ENCODE measurements at places on chromosomes 2 and 18.

DNA sequence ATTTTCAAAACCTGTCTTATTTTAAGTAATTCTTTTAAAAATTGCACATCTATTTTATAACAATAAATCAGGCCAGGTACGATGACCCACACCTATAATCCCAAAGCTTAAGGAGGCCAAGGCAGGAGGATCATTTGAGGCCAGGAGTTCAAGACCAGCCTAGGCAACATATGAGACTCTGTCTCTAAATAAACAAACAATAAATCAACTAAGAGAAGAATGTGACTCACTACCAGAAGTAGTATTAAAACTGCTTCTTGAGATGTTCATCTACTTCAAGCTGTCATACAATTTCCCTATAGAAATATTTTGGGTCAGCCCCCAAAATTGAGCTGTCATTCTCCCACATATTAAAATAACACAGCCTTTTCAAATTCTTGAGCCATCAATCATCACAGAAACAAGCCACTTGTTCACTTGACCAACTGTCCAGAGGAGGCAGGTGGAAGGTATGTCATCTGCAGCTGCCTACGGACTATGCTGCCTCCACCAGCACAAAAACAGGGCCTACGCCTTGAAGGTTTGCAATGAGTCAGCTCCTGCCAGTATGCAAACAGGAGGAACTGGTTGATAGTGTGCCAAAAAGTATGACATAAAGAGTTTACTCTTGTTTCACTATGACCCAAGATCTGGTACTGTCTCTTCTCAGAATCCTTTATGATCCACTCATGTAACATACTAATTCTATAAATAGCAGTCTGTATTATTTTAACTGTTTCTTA, 33.6 kb downstream of the KIDINS220 start:
- DNase-seq: peak; percentile 96

GRCh38 chr2:9297807-9298206, 91.2 kb downstream of the ASAP2 start:
- no peak for DNase-seq

GRCh38 chr2:235827585-235827992, 333.7 kb downstream of the AGAP1 start:
- DNase-seq: peak; percentile 50

GRCh38 chr2:120494446-120494845, 148.5 kb downstream of the INHBB start:
- peak; percentile 18 for DNase-seq

- no peak for DNase-seq
Observed at GRCh38 chr2:99682275-99683060, 192.7 kb upstream of the REV1 start.

DNA sequence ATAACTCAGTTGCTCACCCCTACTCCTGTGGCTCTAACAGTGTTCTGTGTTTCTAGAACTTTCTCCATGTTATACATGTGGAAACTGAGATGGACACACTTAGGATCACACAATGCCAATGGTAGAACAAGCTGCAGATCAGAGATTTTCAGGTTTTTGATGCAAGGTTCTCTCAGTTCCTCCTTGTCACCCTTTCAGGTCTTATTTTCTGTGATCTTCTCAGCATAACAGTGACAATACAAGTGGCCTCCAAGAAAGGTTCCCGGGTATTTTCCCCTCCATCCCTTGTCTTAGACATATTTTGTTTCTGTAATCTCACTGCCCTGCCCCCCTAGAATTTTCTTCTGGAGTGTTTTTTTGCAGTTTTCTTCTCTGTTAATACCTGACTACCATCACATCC, 6.2 kb upstream of the MGAT5 start:
- no peak for DNase-seq

- no peak for DNase-seq
Observed at GRCh38 chr2:164793529-164793928, 48.1 kb downstream of the COBLL1 start.

DNA sequence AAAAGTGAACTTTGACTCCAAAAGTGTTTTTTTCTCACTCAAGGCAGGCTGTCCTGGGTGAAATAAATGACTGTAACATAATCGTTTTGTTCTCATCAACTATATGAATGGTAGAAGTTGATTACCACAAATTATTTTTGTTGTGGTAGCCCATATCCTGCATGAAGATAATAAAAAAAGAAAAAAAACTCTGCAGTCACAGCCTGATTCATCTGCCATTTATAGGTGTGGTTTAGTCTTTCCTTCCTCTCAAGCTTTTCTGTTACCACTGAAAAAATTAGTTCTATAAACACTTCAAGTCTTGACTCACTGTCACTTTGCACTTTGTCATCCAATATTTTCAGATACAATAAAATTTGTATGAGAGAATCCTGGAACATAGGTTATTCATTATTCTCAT, 522.0 kb downstream of the PLCL1 start:
- no peak for DNase-seq

GRCh38 chr2:20450201-20450999, 3.5 kb downstream of the RHOB start:
- DNase-seq: peak; percentile 90

DNA sequence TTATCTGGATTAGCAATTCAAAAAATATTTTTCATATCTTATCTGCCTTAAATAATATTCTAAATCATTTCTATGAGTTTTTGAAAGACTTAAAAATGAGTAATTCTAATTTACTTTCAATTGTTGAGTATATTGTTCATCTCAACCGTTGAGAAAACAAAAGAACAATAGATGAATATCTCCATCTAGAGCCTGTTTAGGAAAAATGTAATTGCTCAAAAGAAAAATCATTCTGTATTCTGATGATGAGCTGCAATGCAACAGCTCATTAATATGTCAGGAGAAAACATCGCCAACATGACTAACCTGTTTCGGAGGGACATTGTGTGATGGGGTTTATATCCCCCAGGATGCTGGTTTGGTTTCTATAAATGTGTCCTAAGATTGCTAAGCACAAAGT, 417.6 kb downstream of the SUCLG1 start:
- no peak for DNase-seq

- peak; percentile 62 for DNase-seq
Observed at GRCh38 chr2:215748446-215748845, 264.9 kb downstream of the MREG start.

DNA sequence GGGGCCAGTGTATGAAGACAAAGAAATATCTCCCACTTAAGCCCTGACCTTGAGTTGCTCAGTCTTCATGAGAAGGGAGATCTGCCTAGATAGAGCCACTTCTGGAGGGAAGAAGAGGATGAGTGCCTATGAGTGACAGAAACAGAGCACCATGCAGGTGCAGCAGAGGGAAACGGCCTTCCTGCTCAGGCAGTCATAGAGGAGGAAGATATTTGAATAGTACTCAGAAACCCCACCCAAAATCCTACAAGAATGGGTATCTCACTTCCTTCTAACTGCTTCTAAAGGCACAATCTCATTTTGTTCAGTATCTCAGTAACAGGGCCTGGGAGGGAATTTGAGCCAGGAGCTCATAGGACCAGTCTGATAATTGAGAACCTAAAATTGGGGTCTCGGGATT, 339.3 kb downstream of the ALK start:
- DNase-seq: no peak

- DNase-seq: no peak
Observed at GRCh38 chr18:79402977-79403722, 7.4 kb downstream of the NFATC1 start.

GRCh38 chr2:232349946-232350635, 28.5 kb upstream of the ALPP start:
- no peak for DNase-seq

GRCh38 chr18:5288517-5288935, 7.0 kb downstream of the ZBTB14 start:
- DNase-seq: no peak

- DNase-seq: peak; percentile 41
Observed at GRCh38 chr18:74742573-74743243, 145.0 kb downstream of the ZNF407 start.

DNA sequence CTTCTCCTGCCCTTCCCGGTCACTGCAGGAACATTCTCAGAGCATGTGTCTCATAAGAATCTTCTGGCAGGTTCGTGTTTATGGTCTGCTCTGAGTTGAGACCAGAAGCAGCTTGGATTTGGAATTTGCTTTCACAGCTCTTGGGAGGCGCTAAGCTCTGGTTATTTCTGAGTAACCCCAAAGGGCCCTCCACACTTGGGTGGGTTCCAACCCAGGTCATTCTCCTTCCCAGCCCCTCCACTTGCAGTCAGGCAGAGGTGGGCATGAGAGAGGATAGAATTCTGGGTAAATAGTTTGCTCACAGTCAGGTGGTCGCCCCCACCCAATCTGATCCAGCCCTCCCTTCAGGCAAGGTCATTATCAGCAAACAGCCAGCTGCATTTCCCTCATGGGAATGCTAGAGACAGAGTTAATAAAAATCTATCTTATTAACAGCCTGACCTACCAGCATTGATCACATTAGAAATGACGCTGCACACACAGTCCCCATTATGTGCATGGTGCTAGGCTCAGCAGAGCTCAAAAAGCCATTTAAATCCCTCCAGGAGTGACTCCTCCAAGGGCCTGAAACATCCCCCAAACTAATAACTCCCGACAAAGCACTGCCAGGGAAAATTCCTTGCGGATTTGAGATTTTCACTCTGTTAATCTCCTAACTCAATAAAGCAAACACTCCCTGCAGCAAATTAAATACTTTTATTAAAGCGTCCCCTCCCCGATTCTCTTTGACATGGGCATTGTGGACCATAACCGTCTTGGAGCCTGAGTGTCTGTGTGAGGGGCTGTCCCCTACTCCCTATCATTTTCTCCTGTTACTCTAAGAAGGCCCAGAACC, 61.9 kb downstream of the SLC4A5 start:
- no peak for DNase-seq

DNA sequence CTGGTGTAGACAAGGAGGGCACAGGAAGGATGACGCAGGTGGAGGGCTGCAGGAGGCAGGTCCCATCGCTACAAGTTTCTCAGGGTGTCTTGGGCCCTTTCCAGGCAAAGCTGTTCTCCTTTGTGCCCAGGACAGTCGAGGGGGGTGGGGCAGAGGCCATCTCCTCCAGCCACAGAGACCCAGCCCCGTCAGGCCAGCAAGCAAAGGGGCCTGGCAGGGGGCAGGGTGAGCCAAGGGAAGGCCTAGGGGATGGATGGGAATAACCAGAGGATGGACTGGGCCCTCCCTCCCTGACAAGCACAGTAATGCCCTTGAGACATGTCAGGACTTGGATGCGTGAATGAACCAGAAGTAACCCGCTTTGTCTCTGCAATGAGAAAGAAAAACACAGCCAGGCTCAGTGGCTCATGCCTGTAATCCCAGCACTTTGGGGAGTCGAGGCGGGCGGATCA, 6.3 kb downstream of the TCF23 start:
- no peak for DNase-seq

DNA sequence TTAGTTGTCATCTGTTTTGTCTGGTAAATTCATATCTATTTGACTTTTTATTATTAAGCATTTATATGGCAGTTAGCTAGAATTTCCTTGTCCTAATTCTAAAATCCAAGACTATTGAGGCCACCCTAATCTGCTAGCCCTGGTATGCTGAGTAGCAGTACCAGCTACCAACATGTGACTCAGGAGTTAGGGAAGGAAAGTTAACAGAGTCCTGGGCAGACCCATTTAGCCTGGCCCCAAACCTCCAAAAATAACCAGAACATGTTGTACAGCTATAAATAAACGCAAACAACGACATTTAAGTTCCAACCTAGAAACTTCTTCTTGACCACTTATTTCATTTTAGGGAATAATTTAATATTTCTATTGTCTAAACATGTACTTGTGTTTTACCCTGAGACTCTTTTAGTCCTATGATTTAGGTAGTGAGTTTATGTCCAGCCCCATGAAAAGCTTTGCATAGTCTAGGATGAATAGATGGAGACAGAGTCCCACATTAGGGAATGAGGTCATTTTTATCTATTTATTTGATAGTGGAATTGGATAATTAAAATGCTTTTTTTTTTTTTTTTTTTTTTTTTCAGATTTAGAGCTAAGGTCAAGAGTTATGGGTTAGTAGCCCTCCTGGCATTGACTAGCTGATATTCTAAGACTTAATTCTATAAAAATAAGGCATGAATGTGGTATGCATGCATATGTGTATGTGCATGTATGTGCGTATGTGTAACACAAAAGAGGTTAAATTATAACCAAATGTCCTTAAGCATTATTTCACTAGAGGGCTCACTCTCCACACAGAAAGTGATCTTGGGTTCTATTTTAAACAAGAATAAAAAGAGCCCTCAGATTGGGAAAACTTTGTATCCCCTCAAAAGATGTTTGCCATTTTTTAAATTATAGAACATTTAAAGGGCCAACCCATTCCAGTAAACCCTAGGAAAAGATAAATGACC, 160.1 kb upstream of the MAPRE2 start:
- peak; percentile 33 for DNase-seq

GRCh38 chr2:198545411-198545810, 741.0 kb downstream of the PLCL1 start:
- no peak for DNase-seq

DNA sequence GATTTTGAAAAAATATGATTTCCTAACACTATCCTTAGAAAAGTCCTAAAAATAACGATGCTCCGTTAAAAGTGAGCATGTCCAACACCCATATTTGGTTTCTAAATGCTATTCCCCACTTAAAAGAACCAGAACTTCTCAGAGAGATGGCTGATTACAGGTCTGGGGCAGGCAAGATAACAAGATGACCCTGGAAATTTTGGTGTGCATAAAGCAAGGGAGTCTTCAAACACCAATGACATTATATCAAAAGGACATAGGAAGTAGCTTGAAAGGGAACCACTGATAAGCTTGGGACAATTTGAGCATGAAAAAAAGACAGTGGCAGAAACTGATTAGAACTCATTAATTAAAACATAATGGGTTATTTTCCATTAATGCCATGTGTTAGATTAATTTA, 17.9 kb downstream of the STK17B start:
- DNase-seq: no peak

DNA sequence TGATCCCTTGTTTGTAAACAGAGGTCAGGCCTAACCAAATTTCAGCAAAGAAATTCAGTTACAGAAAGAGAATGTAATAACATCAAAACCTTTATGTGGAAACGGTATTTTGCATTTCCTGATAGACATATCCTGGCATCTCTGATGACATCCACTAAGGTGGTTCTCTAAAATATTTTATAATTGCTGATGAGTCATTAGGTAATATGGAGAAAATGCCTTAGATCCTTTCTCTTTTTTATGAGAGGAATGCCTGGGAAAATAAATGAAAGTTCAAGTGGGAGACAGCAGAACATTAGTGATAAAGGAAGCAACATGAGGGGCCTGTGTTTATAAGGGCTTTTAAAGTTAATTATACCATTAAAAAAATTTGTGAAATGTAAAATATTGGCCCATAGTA, 72.6 kb downstream of the PLCL1 start:
- no peak for DNase-seq

DNA sequence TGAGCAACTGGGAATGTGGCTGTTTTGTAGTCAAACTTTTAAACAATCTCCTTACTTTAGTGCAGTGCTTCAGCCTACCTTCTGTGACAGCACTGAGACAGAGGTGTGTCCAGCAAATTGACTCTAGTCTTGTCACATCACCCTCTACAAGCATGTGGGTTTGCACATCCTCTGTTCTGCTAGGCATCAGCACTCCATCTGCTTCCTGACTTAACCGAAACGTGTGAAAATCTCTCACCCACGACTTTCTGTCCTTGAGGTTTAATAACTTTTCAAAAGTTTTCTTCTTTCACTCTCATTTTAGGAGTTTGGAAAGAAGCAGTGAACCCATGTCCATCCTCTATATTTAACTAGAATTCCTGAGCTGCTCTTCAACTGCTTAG, 42.6 kb downstream of the TTR start:
- no peak for DNase-seq
